ENCODE measurements at places on chromosomes 5 and 9. TPM values are rescaled to one million over a fixed set of nuclear protein-coding genes. Genes with fewer than 3 reads are reported as not detected.

- no peak overlapping the region for H3K4me3 ChIP-seq
- H3K36me3 ChIP-seq: peaks cover 18% of the 10 kb centered on the region
- H3K4me1 ChIP-seq: no peaks in the 10 kb centered on the region
- H3K27ac ChIP-seq: peak overlapping the region; percentile 51
- no peaks in the 10 kb centered on the region for H3K27me3 ChIP-seq
These were observed 50.6 kb downstream of the LRRTM2 start for GRCh38 chr5:138824516-138824915.

- H3K4me3 ChIP-seq: no peak overlapping the region
- DNase-seq: no peak
- H3K27me3 ChIP-seq: no peaks in the 10 kb centered on the region
- no peak overlapping the region for H3K27ac ChIP-seq
- no peaks in the 10 kb centered on the region for H3K36me3 ChIP-seq
These were observed 52.0 kb downstream of the OLFM1 start for GRCh38 chr9:135139366-135139959.

DNA sequence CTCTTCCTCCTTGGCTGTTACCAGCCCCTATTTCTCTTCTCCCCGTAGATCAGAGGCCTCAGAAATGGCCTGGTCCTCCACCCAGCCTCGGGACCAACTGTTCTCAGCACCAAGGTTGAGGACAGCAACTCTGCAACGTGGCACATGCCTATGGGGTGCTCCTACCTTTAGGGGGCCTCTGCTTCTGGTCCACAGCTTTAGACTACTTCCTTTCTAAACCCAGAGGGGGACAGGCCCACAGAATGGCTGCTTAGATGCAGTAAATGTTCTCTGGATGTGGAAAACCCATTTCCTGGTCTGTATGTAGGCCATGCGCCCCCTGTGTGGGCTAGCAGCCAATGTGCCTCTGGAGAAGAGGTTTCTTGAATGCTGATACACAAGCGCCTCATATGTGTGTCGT lies 68.4 kb downstream of the NRG2 start:
- no peaks in the 10 kb centered on the region for H3K36me3 ChIP-seq
- H3K27me3 ChIP-seq: no peaks in the 10 kb centered on the region
- no peak for DNase-seq
- no peak overlapping the region for H3K4me3 ChIP-seq
- no peaks in the 10 kb centered on the region for H3K4me1 ChIP-seq
- no peak overlapping the region for H3K27ac ChIP-seq

- H3K27ac ChIP-seq: no peak overlapping the region
- H3K36me3 ChIP-seq: no peaks in the 10 kb centered on the region
- no peaks in the 10 kb centered on the region for H3K27me3 ChIP-seq
- DNase-seq: no peak
- H3K4me1 ChIP-seq: peaks cover 2% of the 10 kb centered on the region
These were observed 14.6 kb downstream of the RASA1 start for GRCh38 chr5:87282269-87282668.

GRCh38 chr9:133455936-133456335 lies 3.8 kb upstream of the CACFD1 start:
- H3K4me1 ChIP-seq: peaks cover 15% of the 10 kb centered on the region
- no peak overlapping the region for H3K27ac ChIP-seq
- no peak overlapping the region for H3K4me3 ChIP-seq
- no peak for DNase-seq
- H3K36me3 ChIP-seq: no peaks in the 10 kb centered on the region

GRCh38 chr5:31815376-31815775 lies 176.4 kb downstream of the PDZD2 start:
- H3K27ac ChIP-seq: no peak overlapping the region
- H3K36me3 ChIP-seq: no peaks in the 10 kb centered on the region
- H3K4me1 ChIP-seq: no peaks in the 10 kb centered on the region
- H3K27me3 ChIP-seq: no peaks in the 10 kb centered on the region
- H3K4me3 ChIP-seq: no peak overlapping the region

The FABP6 gene
- not detected for total RNA-seq

The MRPS27 gene
- 59.0 TPM for total RNA-seq

The EXOSC2 gene
- 15.9 TPM for total RNA-seq

Data from right atrium auricular region (tissue), 2 donors.